Memory B cell (primary cell): ENCODE measurements at places on chromosomes 3 and 15.

DNA sequence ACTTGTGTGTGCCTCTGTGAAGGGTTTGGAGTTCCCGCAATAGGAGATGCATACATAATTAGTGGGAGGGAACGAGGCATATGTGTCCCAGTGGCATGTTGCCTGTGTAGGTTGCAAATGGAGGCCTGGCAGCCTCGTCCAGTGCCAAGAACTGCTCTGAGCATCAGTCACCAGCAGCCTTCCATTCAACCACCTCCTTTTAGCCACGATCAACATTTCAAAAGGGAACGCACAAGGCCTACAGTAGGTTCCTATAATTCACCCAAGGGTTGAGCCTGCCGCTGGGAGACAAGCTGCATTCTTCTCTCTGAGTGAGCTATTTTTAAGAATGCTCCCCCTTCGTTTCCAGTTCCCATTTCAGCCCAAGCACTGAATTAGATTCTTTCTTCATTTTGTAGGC, 78.8 kb upstream of the CTNNB1 start:
- DNase-seq, result no peak

DNA sequence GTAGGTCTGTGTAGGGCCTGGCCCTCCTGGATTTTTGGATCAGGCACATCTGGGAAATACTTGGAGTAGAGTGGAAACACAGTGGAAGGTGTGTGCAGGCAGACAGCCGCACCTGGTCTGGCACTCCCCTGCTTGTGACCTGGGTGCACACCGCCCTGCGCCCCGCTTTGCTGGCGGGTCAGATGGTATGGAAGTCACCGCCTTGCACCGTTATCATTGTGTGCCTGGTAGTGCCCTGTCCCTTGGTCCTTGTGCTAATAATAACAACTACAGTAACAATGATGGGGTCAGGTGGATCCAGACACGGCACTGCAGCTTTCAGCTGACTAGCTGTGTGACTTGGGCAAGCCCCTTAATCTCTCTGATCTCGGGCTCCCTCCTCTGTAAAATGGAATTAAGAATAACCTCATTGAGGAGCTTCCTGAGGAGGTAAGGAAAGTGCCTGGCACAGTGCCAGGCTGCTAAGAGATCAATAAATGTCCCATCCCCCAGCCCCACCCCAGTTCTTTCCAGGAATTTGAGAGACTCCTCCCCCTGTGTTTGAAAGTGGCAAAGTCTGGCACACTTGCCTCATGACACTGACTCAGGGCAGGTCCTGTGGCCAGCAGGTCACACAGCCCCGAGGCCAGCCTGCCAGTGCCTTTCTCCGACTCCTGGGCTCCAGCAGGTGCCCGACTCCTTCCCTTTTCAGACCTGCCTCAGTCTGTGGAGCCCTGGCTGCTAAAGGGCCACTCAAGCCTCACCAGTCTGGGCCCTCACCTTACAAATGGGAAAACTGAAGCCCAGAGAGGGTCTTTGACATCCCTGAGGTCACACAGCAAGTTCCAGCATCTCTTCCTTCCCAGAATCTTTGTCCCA, 9.8 kb downstream of the ISG20 start:
- DNase-seq, result no peak

DNA sequence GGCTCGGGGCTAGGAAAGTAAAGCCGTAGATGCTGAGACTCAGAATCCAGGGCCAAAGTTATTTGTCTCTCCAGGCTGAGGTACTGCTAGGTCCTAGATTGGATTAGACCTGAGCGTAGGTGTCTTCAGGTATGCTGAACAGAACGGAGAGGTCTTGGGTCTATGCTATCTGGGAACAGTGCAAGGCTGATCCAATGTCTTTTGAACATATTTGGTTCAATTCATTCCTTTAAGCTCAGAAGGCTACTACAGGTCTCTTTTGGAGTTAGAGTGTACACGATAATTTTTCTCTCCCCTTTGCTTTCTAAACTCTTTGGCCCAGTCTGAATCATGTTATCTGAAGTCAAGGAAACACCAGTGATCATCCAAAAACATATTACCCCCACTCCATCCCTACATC, 137.5 kb upstream of the TBL1XR1 start:
- DNase-seq, result no peak

GRCh38 chr3:181265750-181266333, 276.3 kb upstream of the DNAJC19 start:
- no peak for DNase-seq

- no peak for DNase-seq
These were observed 193.6 kb downstream of the CLSTN2 start for GRCh38 chr3:140128631-140129030.

- DNase-seq, result no peak
These were observed 71.1 kb downstream of the DNAJB8 start for GRCh38 chr3:128395500-128396162.

- no peak for DNase-seq
These were observed 447.8 kb upstream of the THBS1 start for GRCh38 chr15:39132954-39133600.

DNA sequence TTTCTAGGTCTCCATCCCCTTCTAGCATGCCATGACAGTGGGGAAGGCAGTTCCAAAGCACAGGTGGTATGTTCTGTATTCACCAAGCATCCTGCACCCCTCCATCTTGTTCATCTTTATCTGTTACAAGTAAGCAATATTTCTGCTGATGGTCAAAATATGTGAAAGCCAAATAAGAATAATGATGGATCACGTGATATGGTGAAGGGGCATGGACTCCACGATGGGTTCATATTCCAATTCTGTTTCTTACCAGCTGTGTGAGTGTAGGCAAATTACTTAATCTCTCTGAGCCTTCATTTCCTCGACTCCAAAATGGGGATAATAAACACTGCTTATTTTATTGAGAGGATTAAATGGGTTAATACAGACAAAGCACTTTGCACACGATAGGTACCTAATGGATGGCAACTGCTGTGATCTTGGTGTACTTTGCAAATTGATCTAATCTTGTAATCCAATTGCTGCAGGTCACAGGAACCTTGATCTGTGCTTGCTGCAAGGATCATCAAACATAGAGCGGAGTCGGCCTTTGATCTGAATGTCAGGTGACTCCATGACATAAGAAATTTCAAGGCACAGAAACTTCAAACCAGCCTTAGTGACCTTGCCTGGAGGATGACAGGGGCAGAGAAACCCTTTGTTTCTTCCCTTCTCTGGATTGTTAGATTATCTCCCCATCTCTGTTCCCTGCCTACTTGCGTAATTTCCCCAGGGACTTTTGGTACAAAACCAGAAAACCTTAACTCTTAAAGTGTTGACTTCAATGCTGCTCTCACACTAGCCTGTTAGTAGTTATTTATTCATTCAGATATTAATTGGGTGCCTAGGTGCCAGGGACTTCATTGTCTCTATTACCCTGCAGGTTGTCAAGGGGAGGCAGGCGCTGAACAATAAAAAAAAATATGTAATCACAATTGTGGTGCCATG, 25.8 kb downstream of the SIAH2 start:
- no peak for DNase-seq

DNA sequence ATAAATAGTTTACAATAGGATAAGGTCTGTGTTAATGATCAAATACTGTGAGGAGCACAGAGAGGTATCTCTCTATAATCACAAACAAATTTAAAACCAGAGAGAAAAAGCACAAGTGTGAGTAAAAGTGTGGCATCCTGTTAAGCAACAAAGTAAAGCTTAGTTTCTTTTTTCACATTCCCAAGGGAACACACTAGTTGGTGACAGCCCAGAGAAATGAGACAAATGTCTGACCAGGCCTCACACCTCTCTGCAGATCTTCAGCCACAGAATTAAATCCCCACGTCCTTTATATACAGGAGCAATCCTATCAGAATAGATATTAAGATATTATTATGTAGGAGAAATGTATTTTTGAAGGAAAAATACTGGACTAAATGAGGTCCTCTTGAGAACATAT, 2.7 kb downstream of the FBN1 start:
- DNase-seq, result no peak

DNA sequence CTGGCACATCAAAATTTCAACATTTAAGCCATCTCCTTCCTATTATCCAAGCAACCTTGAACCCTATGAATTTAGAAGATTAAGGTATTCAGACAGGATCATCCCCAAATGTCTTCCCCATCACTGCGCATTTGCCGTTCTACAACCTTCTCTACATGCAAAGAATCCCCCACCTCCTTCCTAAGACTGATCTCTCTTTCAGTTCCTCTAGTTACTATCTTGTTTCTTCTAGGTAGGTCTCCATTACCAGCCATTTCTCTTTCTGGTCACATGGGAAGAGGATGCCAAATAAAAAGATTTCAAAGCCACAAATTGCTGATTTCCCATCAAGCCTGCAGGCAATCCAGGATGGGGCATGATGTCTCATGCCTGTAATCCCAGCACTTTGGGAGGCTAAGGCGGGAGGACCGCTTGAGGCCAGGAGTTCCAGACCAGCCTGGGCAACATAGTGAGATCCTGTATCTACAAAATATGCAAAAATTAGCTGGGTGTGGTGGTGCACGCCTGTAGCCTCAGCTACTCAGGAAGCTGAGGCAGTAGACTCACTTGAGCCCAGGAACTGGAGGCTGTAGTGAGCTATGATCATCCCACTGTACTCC, 29.7 kb upstream of the MTMR10 start:
- no peak for DNase-seq

- DNase-seq, result peak; percentile 77
These were observed 75.9 kb upstream of the VGLL4 start for GRCh38 chr3:11719406-11720303.

- DNase-seq, result no peak
These were observed 41.7 kb downstream of the TTC23 start for GRCh38 chr15:99207672-99208071.

- peak; percentile 9 for DNase-seq
These were observed 1.3 kb upstream of the SPTSSB start for GRCh38 chr3:161372321-161373260.

DNA sequence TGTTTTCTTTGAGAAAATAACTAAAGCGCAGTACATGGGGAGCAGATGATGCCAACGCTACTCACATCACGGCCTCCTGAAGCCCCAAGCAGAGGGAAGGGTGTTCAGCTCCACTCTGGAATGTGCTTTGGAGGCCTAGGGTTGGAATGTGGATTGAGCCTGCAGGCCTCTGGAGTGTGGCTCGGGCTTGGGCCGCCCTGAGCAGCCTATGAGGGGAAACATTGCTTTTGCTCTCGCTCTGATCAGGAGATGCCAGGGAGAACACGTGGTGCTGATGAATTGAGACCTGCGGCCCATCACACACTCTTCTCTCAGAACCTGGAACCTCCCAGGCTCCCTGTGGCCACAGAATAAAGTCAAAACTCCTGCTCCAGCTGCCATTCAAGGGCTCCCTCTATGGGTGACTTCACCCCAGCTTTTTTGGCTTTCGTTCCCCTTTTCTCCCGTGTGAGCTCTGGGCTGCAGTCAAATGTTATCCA, 23.3 kb downstream of the CCDC13 start:
- no peak for DNase-seq

DNA sequence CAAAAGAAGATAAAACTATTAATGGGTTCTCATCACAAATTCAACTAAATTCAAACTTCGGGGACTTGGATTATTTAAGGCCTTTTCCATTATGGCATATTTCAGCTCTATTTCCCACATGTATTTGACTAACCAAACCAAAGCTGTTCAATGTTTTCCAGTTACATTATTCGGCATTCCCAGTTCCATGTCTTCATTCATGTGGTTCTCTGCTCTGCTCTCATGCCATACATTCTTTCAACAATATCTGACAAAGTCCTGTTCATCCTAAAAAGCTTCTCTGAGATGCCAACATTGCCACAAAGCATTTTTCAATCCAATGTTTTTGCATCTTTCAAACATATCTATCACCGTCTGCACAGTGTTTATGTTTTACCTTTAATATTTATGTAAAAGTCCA, 141.4 kb downstream of the GREM1 start:
- no peak for DNase-seq

DNA sequence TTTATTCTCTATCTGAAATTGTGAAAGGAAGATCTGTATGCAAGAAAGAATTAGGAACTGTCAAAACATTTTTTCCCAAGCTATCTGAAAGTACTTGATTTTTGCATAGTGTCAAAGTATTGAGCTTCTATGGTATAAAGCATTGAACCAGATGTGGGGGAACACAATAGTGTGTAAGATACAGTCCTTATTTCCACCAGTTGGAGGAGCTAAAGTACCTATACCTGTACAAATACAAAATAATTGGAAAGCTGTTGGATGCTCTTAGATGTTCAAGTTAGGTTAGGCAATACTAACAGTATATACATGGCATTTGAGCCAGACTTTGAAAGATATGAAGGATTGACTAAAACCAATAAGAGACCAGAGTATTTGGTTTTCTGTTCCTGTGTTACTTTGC, 148.4 kb downstream of the B3GALNT1 start:
- DNase-seq, result no peak

GRCh38 chr3:138417559-138417982, 16.8 kb upstream of the ESYT3 start:
- DNase-seq, result peak; percentile 36

DNA sequence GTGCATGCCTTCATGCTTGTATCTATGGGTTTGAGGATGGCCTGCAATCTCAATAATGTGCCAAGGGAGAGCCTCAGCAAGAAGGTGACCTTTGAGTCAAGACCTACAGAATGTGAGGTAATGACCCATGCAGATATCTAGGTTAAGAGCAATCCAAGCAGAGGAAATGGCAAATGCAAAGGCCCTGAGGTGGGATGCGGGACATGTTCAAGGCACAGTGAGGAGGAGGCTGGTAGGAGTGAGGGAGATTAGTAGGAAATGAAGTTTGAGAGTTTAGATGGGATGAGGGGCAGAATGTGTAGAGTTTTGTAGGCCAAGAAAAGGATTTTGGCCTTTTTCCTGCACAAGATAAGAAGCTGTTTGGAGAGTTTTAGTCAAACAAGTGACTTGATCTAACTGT, 4.7 kb upstream of the MAP2K5 start:
- DNase-seq, result no peak

DNA sequence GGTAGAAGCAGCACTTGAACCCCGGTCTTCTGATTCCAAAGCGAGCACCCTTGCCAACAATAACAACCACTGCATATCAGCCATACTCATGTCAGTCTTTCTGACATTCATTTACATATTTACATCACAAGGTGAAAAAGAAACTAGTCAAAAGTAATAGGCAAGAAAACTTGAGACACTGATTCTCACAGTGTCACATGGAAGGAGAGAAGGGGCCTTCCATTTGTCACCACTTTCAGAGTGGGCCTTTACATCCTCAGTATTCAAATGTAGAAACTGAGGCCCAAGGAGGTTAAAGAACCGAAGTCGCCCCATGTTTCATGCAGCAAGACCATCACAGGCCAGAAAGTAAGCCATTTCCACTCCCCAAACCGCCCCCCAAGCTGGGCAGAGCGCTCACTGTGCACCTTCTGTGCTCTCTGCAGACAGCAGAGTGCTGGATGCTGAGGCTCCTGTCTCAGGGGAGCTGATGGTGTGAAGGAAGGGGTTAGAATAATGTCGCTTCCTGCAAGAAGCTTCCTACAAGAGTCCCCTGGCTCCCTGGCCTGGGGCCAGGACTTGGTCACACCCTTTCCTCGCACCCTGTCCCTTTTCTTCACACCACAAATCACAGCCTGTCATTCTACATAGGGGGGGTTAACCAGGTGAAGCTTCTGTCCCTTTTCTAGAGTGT, 260.1 kb downstream of the UACA start:
- DNase-seq, result no peak

- DNase-seq, result no peak
These were observed 76.2 kb downstream of the PRICKLE2 start for GRCh38 chr3:64148955-64149653.
